H1 (cell line): ENCODE measurements at places on chromosomes 12 and 14. TPM values are rescaled to one million over a fixed set of nuclear protein-coding genes. Genes with fewer than 3 reads are reported as not detected.

- no peak overlapping the region for H3K4me3 ChIP-seq
- H3K36me3 ChIP-seq = peaks cover 14% of the 10 kb centered on the region; the same call in 1 of the 2 replicates
- DNase-seq = peak; percentile 29
- no peaks in the 10 kb centered on the region for H3K27me3 ChIP-seq
- no peak overlapping the region for H3K27ac ChIP-seq
- H3K4me1 ChIP-seq = no peaks in the 10 kb centered on the region
Measured at GRCh38 chr14:76782885-76783566, 21.8 kb downstream of the VASH1 start.

GRCh38 chr12:9725213-9725870 lies 7.6 kb downstream of the CLECL1 start:
- H3K27me3 ChIP-seq = no peaks in the 10 kb centered on the region
- no peak for DNase-seq
- no peaks in the 10 kb centered on the region for H3K4me1 ChIP-seq
- H3K36me3 ChIP-seq = no peaks in the 10 kb centered on the region
- H3K27ac ChIP-seq = no peak overlapping the region
- H3K4me3 ChIP-seq = no peak overlapping the region

Gene PRKD1
- total RNA-seq = 6.8 TPM in 2 replicates

DNA sequence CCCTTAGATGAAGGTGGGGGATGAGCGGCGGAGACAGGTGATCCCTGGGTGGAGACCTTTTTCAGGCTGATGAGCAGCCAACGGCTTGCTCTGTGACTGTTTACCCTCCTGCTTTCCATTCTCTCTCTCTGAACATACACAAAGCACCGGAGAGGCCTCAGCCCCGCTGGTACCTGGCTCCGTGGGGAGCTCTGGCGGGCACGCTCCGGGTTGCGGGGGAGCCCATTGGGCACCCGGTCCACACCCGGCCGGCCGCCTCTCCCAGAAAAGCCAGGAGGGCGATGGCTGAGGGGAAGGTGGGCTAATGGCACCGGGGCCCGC lies 545 bp downstream of the SMARCC2 start:
- H3K4me1 ChIP-seq = peaks cover 6% of the 10 kb centered on the region; the same call in 1 of the 2 replicates
- no peaks in the 10 kb centered on the region for H3K27me3 ChIP-seq
- H3K36me3 ChIP-seq = peaks cover 30% of the 10 kb centered on the region
- H3K4me3 ChIP-seq = peak overlapping the region; percentile 89

- H3K27ac ChIP-seq = no peak overlapping the region
- H3K27me3 ChIP-seq = no peaks in the 10 kb centered on the region
- H3K4me1 ChIP-seq = peaks cover 9% of the 10 kb centered on the region
- DNase-seq = no peak
- H3K36me3 ChIP-seq = no peaks in the 10 kb centered on the region
Measured at GRCh38 chr12:56297400-56297799, 2.7 kb downstream of the CS start.

DNA sequence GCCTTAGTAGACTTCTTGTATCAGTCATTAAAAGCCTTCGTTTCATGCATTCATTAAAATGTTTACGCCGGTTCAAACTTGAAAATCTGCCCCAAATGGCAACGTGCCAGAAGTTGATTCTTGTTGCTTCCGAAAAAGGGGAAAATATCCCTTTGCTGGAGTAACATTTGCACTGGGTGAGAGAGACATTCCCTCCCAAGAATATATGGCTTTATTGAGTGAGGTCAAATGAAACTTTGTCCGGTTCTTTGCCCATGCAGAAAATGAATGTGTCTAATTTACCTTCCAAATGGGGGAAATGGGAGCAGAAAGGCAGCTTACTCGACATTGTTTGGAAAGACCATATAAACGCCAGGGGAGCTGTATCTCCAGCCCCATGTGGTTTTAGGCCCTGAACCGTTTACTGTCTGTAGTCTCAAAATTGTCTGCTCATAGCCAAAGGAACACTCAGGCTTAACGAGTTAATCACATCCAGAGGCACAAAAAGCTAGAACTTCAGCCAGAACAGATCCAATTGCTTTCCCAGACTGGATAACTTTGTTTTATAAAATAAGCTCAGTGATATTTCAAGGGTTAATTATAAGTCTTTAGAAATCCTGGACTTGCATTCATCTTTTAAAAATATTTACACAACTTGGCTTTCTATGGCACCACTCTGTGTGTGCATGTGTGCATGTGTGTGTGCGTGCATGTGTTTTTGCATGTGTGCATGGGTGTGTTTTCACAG lies 2.9 kb upstream of the EMP1 start:
- H3K27ac ChIP-seq = no peak overlapping the region
- H3K4me3 ChIP-seq = no peak overlapping the region
- H3K4me1 ChIP-seq = 0 out of 2 replicates have a peak, but pooled peaks cover under 1% of the 10 kb centered on the region
- DNase-seq = no peak
- H3K27me3 ChIP-seq = no peaks in the 10 kb centered on the region

DNA sequence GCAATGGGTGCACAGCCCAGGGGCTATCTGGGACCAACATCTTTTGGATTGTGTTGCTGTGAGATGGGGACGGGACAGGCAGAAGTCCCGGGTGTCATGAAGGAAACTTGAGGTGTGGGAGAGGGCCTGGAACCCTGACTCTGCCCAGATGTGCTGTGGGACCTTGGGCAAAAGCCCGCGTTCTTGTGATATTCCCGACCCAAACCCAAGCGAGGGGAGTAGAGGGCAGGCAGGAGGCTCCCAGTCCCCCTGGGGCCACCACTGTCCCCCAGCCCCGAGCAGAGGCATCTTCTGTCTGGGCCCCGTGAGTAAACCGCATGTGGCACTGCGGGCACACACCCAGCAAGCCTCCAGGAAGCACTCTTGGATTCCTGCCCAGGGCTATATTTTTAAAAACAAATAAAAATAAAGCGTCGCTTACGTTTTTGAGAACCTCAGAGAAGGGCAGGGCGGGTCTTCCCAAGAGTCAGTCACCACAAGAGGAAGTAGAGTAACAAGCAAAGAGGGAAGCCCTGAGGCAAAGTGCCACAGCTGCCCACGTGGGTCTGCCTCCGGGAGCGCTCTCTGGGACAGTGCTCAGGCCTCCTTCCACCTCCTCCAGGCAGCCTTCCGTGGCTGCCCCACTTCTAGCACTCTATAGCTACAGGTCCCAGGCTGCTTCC lies 39.5 kb downstream of the BEGAIN start:
- H3K36me3 ChIP-seq = no peaks in the 10 kb centered on the region
- no peak overlapping the region for H3K27ac ChIP-seq
- H3K4me3 ChIP-seq = no peak overlapping the region
- no peaks in the 10 kb centered on the region for H3K27me3 ChIP-seq
- peaks cover 10% of the 10 kb centered on the region for H3K4me1 ChIP-seq

DNA sequence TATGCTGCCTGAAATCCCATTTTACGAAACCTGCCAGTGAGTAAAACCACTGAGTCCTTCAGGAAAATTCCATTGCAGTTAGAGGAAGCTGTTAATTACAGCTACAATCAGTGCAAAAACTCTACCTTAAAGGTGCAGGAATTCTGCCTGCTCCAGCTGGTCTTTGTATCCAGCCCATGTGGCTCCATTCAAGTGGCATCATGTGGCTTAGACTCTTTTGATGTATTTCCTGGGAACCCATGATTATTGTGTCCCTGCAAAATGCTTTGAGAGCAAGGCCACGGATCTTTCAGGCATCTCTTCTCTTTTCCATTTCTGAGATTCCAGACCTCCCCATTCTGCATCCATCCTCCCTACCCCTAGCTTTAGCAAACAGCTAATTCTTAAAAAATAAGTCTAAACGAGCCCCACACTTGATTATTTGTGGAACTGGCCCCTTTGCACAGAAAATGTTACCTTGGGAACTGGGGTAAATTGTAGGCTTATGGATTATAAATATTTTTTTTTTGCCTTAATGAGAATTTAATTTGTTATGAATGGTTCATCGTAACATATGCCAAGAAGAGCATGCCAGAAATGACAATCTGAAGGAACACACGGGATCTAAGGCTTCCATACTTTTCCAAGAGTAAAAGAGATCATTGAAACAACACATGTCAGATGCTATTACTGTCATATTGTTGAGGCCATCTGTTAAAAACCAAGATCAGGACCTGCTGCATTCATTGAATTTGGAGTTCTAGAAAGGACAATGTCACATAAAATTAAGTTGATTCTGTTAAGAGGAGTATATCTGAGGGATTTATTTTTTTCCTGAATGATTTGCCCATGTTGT lies 144.6 kb downstream of the TPH2 start:
- DNase-seq = no peak
- H3K4me3 ChIP-seq = no peak overlapping the region
- H3K27me3 ChIP-seq = no peaks in the 10 kb centered on the region
- H3K4me1 ChIP-seq = no peaks in the 10 kb centered on the region; the same call in 1 of the 2 replicates

Gene CACNA2D4
- total RNA-seq = 0.88 TPM in 1 of 2 replicates, not detected in the other

- no peaks in the 10 kb centered on the region for H3K4me1 ChIP-seq
- no peak for DNase-seq
- no peaks in the 10 kb centered on the region for H3K27me3 ChIP-seq
- no peak overlapping the region for H3K27ac ChIP-seq
- H3K4me3 ChIP-seq = no peak overlapping the region
Measured at GRCh38 chr12:87870061-87870460, 159.1 kb downstream of the C12orf50 start.
